Hippocampal formation (tissue), 2 donors: ENCODE measurements at places on chromosomes 6 and 20.

DNA sequence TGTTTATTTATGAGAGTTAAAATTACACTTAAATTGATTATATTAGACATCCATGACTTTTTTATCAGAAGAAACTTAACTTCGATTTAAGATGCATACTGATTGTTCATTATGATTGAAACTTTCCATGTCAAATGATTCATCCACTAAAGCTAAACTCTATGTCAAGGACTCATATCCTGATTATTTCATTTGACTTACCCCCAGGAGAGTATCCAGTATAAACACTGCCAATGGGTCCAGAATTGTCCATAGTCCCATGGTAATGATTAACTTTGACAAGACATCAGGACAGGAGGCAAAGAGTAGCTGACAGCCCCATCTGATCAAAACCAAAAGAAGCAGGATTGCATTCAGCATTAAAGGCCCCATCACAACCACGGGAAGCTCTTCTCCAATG, 709.9 kb downstream of the TFAP2A start:
- no peak for DNase-seq

GRCh38 chr6:28337121-28337520, 1.2 kb upstream of the ZSCAN31 start:
- DNase-seq: no peak

DNA sequence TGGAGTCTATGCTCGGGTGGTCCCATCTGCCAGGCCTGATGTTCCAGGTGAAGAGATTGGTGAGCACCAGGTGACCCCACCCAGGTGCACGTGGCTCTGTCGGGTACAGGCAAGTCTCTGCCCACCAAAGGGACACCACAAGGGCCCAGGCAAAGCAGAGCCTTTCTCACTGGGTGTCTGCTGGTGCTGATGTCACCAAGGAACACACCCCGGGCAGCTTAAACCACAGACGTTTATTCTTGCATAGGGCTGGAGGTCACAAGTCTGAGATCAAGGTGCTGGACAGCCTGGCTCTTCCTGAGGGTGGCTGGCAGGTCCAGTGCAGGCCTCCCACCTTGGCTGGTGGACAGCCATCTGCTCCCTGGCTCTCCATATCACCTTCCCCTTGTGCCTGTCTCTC, 100.7 kb upstream of the CD93 start:
- no peak for DNase-seq

GRCh38 chr6:151384151-151384550, 7.2 kb downstream of the ZBTB2 start:
- no peak for DNase-seq

GRCh38 chr6:134882426-134883038, 67.4 kb downstream of the ALDH8A1 start:
- peak; percentile 59 for DNase-seq

- DNase-seq: no peak
Observed at GRCh38 chr6:134245041-134245440, 72.9 kb downstream of the SGK1 start.
